ENCODE measurements at places on chromosomes 1 and 21.

DNA sequence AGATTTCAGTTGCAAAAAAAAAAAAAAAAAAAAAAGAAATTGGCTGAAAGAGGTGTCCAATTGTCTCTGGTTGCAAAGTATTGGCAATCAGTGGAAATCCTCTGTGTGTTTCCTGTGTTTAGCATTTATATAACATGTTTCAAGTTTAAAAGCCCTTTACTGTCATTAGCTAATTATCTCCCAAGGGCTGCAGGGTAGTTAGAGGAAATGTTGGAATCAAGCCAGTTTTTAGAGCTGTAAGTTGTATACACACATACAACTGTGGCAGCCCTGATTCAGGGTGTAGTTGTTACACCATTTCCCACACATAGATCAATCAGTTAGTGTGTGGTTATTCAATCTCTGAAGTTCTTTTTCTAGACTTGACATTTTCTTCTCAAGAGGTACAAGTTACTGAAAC is 8.9 kb upstream of the ZNF326 start:
- peak; percentile 28 for DNase-seq

DNA sequence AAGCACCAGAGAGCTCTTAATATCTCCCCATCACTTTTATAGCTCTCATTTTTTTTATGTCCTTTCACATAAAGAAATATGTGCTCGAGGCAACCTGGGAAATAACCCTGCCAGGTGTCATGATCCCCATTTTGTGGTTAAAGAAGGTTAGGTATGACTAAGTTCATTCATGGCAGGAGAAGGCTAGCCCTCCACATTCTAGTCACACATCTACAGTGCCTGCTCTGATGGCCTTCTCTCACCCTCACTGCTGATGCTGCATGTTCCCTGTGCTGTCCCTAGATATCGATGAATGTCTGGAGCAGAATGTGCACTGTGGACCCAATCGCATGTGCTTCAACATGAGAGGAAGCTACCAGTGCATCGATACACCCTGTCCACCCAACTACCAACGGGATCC is 187.5 kb downstream of the TPR start:
- no peak for DNase-seq

- no peak for DNase-seq
Observed at GRCh38 chr21:17540530-17540929, 27.7 kb downstream of the CXADR start.

- no peak for DNase-seq
Observed at GRCh38 chr1:98130408-98130807, 209.6 kb upstream of the DPYD start.

- no peak for DNase-seq
Observed at GRCh38 chr1:1732381-1732780, 8.2 kb upstream of the CDK11A start.

DNA sequence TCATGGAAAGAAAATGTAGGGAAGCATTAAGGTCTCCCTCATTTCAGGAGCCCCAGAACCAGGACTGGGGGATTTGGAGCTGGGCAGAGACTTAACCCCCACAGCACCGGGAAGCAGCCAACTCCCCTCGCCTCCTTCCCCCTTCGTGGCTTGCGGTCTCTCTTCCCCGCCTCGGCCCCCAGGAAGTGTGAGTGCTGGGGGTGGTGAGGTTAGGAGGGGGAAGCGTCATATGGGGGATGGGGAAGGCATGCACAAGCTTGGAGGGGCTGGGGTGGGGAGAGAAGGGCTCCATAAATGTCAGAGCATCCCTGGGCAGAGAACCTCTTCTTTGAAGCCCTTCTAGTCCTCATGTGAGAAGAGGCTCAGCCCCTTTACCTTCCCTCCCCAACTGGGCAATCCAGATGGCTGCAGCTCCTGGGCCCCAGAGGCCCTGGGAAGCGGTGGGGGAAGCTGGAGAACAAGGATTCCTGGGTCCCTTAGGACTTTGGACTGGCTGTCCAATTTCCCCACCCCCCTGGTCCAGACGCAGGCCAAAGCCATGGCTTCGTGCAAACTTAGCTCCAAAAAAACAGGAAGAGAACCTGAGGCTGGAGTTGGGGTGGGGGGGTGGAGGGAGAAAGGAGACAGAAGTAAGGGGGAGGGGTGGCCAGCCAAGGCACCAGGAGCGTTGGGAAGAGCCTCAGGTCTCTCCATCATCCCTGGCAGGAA is 7.8 kb downstream of the ZBTB7B start:
- DNase-seq: no peak

Data from NCI-H1930 (cell line).